Large intestine (tissue), 12 donors: ENCODE measurements at places on chromosomes 16 and 17. TPM values are rescaled to one million over a fixed set of nuclear protein-coding genes. Genes with fewer than 3 reads are reported as not detected.

DNA sequence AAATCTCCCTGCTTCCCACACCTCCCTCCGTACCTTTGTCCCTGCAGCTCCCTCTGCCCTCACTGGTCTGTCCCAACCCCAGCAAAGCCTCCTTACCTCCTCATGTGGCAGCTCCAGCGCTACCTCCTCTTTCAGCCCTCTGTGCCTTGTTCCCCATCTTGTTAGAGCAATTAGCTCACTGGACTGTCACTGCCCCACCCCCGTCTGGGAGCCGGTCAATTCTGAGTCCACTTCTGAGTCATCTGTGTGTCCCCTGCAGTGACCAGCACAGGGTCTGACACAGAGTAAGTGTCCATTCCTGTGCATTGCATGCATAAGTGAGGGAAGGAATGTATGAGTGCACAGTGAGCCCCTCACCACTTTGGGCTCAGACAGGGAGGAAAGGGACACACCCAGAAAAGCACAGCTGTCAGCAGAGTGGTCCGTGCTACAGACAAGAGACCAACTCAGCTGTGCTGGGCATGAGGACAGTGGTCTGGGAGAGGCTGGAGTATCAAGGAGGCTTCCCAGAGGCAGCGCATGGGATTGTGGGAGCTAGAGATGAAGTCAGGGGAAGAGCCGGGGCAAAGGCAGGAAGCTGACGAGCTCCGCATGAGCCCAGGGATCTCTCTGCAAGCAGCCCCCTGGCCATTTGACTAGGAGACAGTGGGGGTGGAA lies 45.9 kb downstream of the PITPNM3 start:
- no peaks in the 10 kb centered on the region for H3K36me3 ChIP-seq
- no peak for DNase-seq
- no peaks in the 10 kb centered on the region for H3K4me1 ChIP-seq
- H3K4me3 ChIP-seq: no peak overlapping the region

- H3K4me3 ChIP-seq: no peak overlapping the region
- H3K27me3 ChIP-seq: no peaks in the 10 kb centered on the region
- H3K4me1 ChIP-seq: peaks cover 34% of the 10 kb centered on the region
- peaks cover 48% of the 10 kb centered on the region for H3K36me3 ChIP-seq
- H3K27ac ChIP-seq: no peak overlapping the region
These were observed 9.2 kb upstream of the NFATC3 start for GRCh38 chr16:68075980-68076379.

GRCh38 chr16:70250748-70251628 lies 752 bp downstream of the EXOSC6 start:
- DNase-seq: peak; percentile 40
- peaks cover 3% of the 10 kb centered on the region for H3K4me1 ChIP-seq
- H3K27me3 ChIP-seq: no peaks in the 10 kb centered on the region
- H3K36me3 ChIP-seq: peaks cover 37% of the 10 kb centered on the region
- H3K4me3 ChIP-seq: peak overlapping the region; percentile 43

GRCh38 chr17:81641825-81642489 lies 5.0 kb downstream of the TSPAN10 start:
- H3K36me3 ChIP-seq: no peaks in the 10 kb centered on the region
- DNase-seq: no peak

Gene UBE2Z
- 75.5 TPM for polyA plus RNA-seq

Gene CA4
- 1.2 TPM for polyA plus RNA-seq
